GM12878 (cell line): ENCODE measurements at places on chromosomes 12 and 14.

DNA sequence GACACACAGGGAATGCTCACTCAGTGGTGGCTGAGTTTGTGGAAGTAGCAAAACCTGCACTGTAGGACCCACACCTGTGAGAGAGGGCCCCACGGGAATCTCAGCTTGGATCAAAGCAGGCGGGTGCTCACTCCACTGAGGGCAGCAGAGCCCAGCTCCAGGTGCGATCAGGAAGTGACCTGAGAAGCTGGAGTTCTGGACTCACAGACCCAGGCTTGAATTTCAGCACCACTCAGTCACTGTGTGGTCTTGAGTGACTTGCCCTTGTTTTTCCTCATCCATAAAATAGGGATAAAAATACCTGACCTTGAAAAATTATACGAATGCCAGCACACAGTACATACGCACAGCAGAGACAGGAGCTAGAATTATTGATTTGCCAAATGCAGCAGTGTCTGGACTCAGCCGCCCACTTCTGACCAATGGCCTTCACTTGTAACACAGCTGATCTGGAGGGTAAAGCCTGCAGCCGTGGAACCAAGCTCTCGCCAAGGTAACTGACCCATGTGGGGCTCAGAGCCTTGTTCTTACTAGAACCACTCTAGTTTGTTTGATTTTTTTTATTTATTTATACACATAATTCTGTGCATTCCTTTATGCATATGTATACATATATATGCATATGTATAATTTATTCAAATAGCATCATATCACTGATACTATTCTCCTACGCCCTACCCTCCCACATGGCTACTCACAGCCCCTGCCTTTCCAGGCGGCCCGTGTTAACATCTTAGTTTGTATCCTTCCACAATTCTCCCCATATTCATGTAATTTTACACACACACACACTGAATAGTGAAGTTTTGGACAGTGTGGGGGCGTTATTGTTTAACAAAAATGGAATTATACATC is 53.9 kb downstream of the DPF3 start:
- no peak for DNase-seq

DNA sequence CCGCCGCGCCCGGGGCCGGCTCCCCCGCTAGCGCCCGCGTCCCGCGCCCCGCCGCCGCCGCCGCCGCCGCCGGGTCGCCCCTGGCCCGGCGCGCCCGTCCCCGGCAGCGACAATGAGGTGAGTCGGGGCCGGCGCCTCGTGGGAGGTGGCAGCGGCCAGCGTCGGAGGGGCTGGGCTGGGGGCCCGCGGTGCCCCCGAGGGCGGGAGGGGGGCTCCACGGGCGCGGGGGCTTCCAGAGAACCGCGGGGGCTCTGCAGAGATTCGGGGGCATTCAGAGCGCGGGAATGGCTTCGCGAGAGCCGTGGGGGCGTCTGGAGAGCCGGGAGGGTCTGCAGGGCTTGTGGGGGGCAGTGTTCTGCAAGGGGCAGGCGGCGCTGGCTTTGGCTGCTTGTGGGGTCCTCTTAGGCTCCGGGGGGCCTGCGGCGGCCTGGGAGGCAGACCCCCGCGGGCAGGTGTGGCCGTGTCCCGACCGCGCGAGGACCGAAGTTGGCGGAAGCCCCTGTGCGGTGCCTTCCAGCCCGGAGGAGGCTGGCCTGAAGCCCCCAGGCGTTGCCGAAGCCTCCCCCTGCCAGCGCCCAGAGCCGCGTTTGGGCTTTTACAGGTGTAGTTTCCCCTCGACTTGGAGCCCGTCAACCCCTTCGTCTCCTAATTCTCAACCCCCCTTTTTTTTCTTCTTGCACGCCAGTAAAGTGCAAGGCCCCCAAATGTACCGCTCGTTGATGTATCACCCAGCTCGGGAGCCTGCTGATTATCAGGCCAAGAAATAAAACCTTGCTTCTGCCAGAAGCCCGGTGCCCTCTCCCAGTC is 93.1 kb upstream of the EVL start:
- no peak for DNase-seq

DNA sequence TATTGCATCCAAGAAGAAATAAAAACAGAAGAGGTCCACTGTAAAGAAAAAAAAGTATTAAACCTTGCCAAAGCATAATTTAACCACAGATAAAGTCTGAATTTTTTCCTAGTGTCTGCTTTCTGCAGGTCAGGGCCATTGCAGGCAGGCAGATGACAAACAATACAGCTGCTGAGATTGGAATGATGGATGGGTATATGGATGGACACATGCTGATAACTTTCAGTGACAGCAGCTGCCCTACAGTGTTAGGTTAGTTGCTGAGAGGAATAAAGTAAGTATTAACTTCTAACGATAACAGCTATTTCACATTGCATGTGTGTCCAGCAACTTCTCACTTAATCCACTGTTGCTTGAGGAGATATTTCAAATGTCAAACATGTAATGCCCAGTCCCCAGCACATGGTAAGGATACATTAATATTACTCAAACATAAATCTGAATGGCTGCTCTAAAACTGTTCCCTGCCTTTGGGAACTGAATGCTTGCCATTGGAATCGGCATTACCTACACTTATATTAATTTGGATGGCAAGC is 515.3 kb downstream of the RMST start:
- no peak for DNase-seq

DNA sequence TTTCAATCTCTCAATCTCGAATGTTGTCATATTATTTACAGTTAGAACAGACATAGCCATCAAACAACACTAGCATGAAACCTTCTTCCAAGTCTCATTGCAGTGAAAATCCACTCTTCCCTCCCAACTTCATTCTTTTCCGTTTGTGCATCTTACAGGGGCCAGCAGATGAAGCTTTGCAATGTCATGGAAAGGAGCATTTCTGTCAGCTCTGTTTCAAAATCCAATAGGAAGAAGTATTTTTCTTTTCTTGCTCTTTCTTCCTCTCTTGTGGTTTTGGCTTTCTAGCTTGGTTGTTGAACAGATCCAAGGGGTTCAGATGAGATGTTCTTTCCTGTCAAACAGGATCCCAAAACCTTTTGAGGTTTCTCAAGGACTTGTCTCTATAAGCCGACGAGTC is 416.6 kb downstream of the AEBP2 start:
- DNase-seq: no peak

- no peak for DNase-seq
Observed at GRCh38 chr12:1532375-1533165, 61.8 kb downstream of the FBXL14 start.

- DNase-seq: no peak
Observed at GRCh38 chr12:49305762-49306510, 11.0 kb downstream of the PRPH start.

GRCh38 chr12:130117233-130117632 is 45.0 kb upstream of the FZD10 start:
- DNase-seq: no peak
